Liver (tissue), 10 donors: ENCODE measurements at places on chromosomes 13 and 19. TPM values are rescaled to one million over a fixed set of nuclear protein-coding genes. Genes with fewer than 3 reads are reported as not detected.

ZFP14 gene
- 3.4 TPM for polyA plus RNA-seq

- H3K36me3 ChIP-seq = no peaks in the 10 kb centered on the region
- no peak overlapping the region for H3K4me3 ChIP-seq
- H3K27ac ChIP-seq = no peak overlapping the region
- H3K27me3 ChIP-seq = no peaks in the 10 kb centered on the region
- no peak for DNase-seq
These were observed 48.6 kb downstream of the UBL3 start for GRCh38 chr13:29801737-29802305.

DNA sequence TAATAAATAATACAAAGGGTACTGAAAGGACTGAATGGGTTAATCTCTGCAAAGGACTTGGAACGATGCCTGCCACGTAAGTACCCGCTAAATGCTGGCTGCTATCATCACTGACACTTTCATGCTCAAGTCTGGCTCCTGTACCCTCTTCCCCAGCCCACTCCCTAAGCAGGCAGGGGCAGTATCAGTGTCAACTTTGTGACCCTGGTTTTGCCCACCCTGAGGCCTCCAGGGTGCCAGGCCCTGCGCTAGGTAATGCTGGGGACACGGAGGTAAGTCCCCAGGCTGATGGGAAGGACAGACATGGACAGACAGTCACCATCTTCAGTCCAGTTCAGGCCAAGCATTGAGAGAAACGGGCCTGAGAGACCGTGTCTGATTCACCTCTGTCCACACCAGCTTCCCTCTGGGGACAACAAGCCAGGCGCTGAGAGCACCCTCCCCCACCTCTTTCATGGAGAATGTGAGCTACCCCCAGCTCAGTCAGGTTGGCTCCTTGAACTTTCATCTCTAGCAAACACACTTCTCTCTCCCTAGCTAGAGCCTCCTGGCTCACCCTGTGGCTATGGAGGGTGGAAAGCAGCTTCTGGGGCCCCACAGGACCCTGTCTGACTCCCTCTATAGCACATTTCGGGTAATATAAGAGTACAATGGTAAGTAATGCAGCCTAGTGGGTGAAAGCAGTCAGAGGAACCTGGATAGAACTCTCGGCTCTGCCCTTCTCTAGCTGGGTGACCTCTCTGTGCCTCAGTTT, 800 bp downstream of the ETFB start:
- H3K4me1 ChIP-seq = peaks cover 2% of the 10 kb centered on the region
- peak overlapping the region; percentile 98 for H3K27ac ChIP-seq
- no peaks in the 10 kb centered on the region for H3K27me3 ChIP-seq
- DNase-seq = peak; percentile 56
- peak overlapping the region; percentile 67 for H3K4me3 ChIP-seq
- H3K36me3 ChIP-seq = no peaks in the 10 kb centered on the region

PRR12 gene
- 3.5 TPM for polyA plus RNA-seq

- H3K27me3 ChIP-seq = no peaks in the 10 kb centered on the region
- DNase-seq = no peak
- no peaks in the 10 kb centered on the region for H3K36me3 ChIP-seq
- H3K4me3 ChIP-seq = no peak overlapping the region
- no peak overlapping the region for H3K27ac ChIP-seq
These were observed 27.6 kb upstream of the ATXN8OS start for GRCh38 chr13:70080012-70080411.

- no peak for DNase-seq
- H3K4me3 ChIP-seq = no peak overlapping the region
- H3K36me3 ChIP-seq = no peaks in the 10 kb centered on the region
- no peaks in the 10 kb centered on the region for H3K27me3 ChIP-seq
- H3K27ac ChIP-seq = peak overlapping the region; percentile 77
- peaks cover 8% of the 10 kb centered on the region for H3K4me1 ChIP-seq
These were observed 13.8 kb downstream of the RASA3 start for GRCh38 chr13:114118511-114119123.

GRCh38 chr13:98961503-98962105, 16.3 kb downstream of the DOCK9 start:
- H3K27me3 ChIP-seq = no peaks in the 10 kb centered on the region
- peaks cover 3% of the 10 kb centered on the region for H3K4me1 ChIP-seq
- H3K4me3 ChIP-seq = no peak overlapping the region
- no peak for DNase-seq

GRCh38 chr19:49456326-49456725, 3.3 kb downstream of the ALDH16A1 start:
- no peaks in the 10 kb centered on the region for H3K36me3 ChIP-seq
- no peak for DNase-seq
- H3K4me1 ChIP-seq = peaks cover 2% of the 10 kb centered on the region
- H3K27ac ChIP-seq = no peak overlapping the region
- no peaks in the 10 kb centered on the region for H3K27me3 ChIP-seq

GRCh38 chr13:66778461-66778860, 451.7 kb downstream of the PCDH9 start:
- no peaks in the 10 kb centered on the region for H3K4me1 ChIP-seq
- no peak overlapping the region for H3K4me3 ChIP-seq
- H3K27ac ChIP-seq = no peak overlapping the region
- H3K36me3 ChIP-seq = no peaks in the 10 kb centered on the region

DNA sequence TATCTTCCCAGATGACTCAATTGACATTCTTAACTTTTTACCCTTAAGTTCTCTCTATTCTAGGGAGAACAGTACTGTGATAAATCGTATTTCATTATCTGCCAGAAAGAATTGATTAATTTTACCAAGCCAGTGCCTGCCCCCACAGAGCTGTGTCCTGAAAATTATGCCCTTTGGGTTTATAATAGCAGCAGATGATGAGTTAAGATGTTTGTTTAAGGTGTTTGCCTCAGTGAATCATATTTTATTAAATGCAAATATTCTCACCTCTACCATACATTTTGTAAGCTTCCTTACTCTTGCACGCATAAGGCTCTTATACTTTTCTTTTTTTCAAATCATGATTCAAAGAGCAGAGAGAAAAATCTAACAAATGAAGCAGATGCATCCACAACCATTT, 318.6 kb downstream of the DCT start:
- H3K27me3 ChIP-seq = no peaks in the 10 kb centered on the region
- DNase-seq = no peak
- peaks cover 15% of the 10 kb centered on the region for H3K4me1 ChIP-seq
- no peaks in the 10 kb centered on the region for H3K36me3 ChIP-seq
- no peak overlapping the region for H3K4me3 ChIP-seq

ZIC5 gene
- polyA plus RNA-seq = not detected

- H3K4me1 ChIP-seq = peaks cover 41% of the 10 kb centered on the region
- H3K4me3 ChIP-seq = peak overlapping the region; percentile 67
- DNase-seq = no peak
- peak overlapping the region; percentile 80 for H3K27ac ChIP-seq
- H3K27me3 ChIP-seq = no peaks in the 10 kb centered on the region
- no peaks in the 10 kb centered on the region for H3K36me3 ChIP-seq
These were observed 419 bp downstream of the KDM4B start for GRCh38 chr19:4969292-4969771.

ZFP82 gene
- polyA plus RNA-seq = 0.40 TPM

- H3K27ac ChIP-seq = no peak overlapping the region
- no peak for DNase-seq
- no peaks in the 10 kb centered on the region for H3K36me3 ChIP-seq
- H3K4me3 ChIP-seq = no peak overlapping the region
- H3K27me3 ChIP-seq = no peaks in the 10 kb centered on the region
These were observed 789.7 kb upstream of the PRR20A start for GRCh38 chr13:56351041-56351440.

C19orf18 gene
- polyA plus RNA-seq = 0.58 TPM

PSG7 gene
- not detected for polyA plus RNA-seq

GRCh38 chr13:103203735-103204330, 137.6 kb upstream of the SLC10A2 start:
- no peak overlapping the region for H3K27ac ChIP-seq
- H3K36me3 ChIP-seq = no peaks in the 10 kb centered on the region
- no peaks in the 10 kb centered on the region for H3K4me1 ChIP-seq
- DNase-seq = no peak
- no peaks in the 10 kb centered on the region for H3K27me3 ChIP-seq

CAPNS1 gene
- polyA plus RNA-seq = 280 TPM

ZNF100 gene
- 0.94 TPM for polyA plus RNA-seq

DNA sequence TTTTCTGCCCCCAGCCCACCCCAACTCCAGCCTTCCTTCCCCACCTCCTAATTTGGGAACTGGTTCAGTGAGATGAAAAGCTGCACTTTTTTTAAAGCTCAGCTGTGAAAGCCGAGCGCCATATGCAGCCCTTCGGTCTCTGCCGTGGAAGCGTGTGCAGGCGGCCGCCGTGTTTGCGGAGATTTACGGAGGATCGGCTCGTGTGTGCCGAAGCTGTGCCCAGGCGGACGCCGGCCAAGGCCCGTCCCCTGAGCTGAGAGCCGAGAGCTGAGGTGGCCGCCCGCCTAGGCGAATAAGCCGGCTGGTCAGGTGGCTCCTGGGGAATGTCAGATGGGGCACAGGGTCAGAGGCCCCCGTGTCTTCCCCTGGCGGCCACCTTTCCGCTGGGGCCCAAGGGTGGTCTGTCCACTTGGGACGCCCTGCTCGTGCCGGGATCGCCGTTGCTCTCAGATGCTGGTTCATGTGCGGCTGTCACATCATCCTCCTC, 78.7 kb downstream of the ZNF536 start:
- H3K4me3 ChIP-seq = no peak overlapping the region
- no peaks in the 10 kb centered on the region for H3K27me3 ChIP-seq
- no peaks in the 10 kb centered on the region for H3K36me3 ChIP-seq
- no peaks in the 10 kb centered on the region for H3K4me1 ChIP-seq

RNF225 gene
- polyA plus RNA-seq = not detected
